Psoas muscle (tissue), 8 donors: ENCODE measurements at places on chromosomes 2 and 18. TPM values are rescaled to one million over a fixed set of nuclear protein-coding genes. Genes with fewer than 3 reads are reported as not detected.

GRCh38 chr2:3712424-3712823 is 9.0 kb downstream of the DCDC2C start:
- H3K36me3 ChIP-seq = no peaks in the 10 kb centered on the region
- no peak overlapping the region for H3K4me3 ChIP-seq
- no peaks in the 10 kb centered on the region for H3K27me3 ChIP-seq
- DNase-seq = no peak
- no peak overlapping the region for H3K27ac ChIP-seq

DNA sequence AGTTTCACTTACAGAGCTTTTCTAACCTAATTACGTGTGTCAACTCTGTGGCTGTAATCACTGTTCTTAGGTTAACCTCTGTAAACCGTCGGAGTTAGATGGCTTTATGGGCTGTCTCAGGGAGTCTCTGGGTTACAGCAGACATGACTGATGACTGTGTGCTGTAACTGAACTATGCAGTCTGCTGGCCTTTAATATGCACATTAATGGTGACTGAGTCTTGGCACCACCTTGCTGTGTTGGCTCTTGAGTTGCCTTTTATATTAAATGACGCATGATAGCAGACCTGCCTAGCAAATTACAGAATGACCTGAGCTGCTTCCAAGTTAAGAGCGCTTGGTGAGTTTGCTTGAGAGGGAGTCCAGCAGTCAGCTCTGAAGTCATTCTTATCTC is 90.1 kb downstream of the ACKR3 start:
- no peak overlapping the region for H3K27ac ChIP-seq
- no peak for DNase-seq
- H3K4me1 ChIP-seq = peaks cover 5% of the 10 kb centered on the region

DNA sequence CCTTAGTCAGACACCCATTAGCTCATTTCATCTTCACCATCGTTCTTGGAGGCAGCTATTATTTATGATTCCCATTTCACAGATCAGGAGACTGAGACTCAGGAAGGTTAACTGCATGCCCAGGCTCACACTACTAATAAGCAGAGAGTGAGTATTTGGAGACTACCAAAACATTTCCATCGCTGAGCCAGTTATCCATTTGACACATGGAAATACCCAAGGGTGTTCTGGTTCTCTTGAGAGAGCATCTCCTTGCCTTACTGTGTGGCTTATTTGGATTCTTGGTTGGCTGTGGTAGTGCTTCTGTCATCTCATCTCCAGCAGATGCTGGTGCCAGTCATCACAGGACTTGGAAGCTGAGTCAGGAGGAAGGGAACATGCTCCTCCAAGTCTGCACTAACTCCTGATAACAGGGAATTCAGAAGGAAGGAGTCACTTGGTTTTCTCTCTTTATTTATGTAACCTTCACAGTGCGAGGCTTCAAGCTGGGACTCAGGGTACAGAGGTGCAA is 55.2 kb downstream of the RASGRP3 start:
- H3K4me1 ChIP-seq = peaks cover 36% of the 10 kb centered on the region
- peak overlapping the region; percentile 79 for H3K27ac ChIP-seq
- no peaks in the 10 kb centered on the region for H3K27me3 ChIP-seq

DNA sequence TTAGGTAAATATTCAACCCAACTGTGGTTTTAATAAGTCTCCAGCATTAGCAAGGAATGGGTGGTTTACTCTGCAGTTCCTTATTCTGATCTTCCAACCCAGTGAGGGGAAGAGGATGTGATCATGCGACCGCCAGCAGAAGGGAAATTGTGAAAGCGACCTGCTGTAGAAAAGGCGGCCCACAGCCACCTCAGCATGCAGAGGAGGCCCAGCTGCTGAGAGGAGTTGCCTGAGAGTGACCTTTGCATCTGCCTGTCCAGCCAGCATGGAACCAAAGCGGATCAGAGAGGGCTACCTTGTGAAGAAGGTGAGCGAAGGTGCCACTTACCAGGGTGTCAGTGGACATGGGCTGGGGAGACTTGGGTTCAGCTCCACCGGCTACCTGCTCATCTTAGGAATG is at the start of gene PLEK:
PLEK (plus strand) TSS at position 196 of the 400 bp plus-strand sequence; CDS start at position 266, 70 bp downstream.
- no peaks in the 10 kb centered on the region for H3K4me1 ChIP-seq
- H3K27ac ChIP-seq = no peak within 1 kb of the TSS
- peak; percentile 30 for DNase-seq
- H3K36me3 ChIP-seq = no peaks in the 10 kb centered on the region

GRCh38 chr2:85273738-85274731 is 53.8 kb downstream of the TGOLN2 start:
- H3K27ac ChIP-seq = no peak overlapping the region
- peak; percentile 42 for DNase-seq
- H3K4me1 ChIP-seq = peaks cover 14% of the 10 kb centered on the region
- no peaks in the 10 kb centered on the region for H3K27me3 ChIP-seq
- H3K4me3 ChIP-seq = no peak overlapping the region

DNA sequence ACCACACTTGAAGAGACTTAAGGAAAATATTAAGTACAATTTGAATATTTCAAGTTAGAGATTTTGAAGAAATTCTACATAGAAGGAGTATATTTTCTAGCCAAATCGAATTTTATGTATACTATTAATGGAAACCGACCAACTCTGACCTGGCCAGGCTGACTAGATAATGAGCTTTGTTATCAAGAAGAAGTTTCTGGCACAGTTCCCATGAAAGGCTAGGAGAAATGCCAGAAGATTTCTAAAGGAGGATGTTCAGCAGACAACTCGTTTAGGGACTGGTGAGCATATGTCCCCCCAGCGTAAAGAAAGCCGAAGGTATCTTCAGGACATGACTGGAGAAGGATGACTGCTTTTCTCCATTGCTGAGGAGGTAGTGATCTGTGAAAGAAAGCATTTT is 127.3 kb downstream of the DIS3L2 start:
- no peak overlapping the region for H3K27ac ChIP-seq
- DNase-seq = no peak
- H3K27me3 ChIP-seq = no peaks in the 10 kb centered on the region
- no peak overlapping the region for H3K4me3 ChIP-seq

GRCh38 chr2:144445196-144445595 is 74.7 kb downstream of the ZEB2 start:
- H3K4me3 ChIP-seq = no peak overlapping the region
- H3K36me3 ChIP-seq = no peaks in the 10 kb centered on the region
- no peak for DNase-seq
- peaks cover 50% of the 10 kb centered on the region for H3K4me1 ChIP-seq
- H3K27ac ChIP-seq = no peak overlapping the region

DNA sequence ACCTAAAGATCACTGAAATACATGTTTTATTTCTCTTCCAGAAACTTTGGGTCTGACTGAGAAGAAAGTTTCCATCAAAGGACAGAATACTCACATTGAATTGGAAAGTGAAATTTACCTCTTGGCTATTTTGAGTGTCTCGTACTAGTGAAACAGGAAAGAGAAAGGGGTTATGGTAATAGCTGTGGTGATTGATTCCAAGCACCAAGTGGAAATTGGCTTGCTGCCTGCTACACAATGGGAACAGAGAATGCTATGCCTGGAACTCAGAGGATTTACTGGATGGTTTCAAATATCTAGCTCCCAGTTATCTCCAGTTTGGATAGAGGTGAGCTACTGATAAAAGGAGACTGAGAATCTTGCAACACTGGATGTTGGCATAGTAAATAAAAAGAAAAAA is 492.8 kb upstream of the FSIP2 start:
- no peak overlapping the region for H3K27ac ChIP-seq
- H3K27me3 ChIP-seq = no peaks in the 10 kb centered on the region

- peak; percentile 58 for DNase-seq
- peaks cover 26% of the 10 kb centered on the region for H3K4me1 ChIP-seq
- H3K27ac ChIP-seq = no peak overlapping the region
- no peak overlapping the region for H3K4me3 ChIP-seq
- H3K36me3 ChIP-seq = no peaks in the 10 kb centered on the region
These were observed 10.8 kb upstream of the SNED1 start for GRCh38 chr2:240987588-240987987.

DNA sequence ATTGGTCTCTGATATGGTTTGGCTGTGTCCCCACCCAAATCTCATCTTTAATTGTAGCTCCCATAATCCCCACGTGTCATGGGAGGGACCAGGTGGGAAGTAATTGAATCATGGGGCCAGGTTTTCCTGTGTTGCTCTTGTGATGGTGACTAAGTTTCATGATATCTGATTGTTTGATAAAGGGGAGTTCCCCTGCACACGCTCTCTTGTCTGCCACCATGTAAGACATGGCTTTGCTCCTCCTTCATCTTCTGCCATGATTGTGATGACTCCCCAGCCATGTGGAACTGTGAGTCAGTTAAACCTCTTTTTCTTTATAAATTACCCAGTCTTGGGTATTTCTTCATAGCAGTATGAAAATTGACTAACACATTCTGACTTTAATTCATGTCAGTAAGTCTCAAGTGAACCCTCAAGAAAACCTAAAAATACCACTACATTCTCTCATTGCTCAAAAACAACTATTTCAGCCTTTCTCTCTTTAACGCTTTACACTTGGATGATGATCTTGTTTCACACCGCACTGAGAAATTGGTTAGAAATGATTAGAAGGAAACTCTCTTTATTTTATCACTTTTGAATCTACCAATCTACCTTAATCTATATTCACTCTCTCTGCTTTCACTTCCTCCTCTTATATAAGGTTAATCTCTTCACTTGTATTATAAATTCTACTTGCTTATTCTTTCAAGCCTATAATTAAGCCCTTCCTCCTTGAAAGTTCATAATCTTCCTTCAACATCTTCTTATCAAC is 110.1 kb downstream of the GALR1 start:
- H3K27ac ChIP-seq = no peak overlapping the region
- peaks cover 2% of the 10 kb centered on the region for H3K27me3 ChIP-seq
- no peak for DNase-seq
- no peaks in the 10 kb centered on the region for H3K36me3 ChIP-seq
- H3K4me1 ChIP-seq = no peaks in the 10 kb centered on the region

DNA sequence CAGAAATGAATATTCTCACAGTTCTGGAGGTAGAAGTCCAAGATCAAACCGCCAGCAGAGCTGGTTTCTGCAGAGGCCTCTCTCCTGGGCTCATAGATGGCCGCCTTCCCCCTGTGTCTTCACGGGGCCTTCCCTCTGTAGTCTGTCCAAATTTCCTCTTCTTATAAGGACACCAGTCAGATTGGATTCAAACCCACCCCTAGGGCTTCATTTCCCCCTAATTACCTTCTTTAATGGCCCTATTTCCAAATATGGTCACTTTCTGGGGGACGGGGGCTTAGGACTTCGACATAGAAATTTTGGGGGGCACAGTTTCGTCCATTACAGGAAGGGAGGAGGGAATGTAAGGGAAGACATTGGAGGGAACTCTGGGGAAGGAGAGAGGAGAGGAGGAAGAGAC is 132.6 kb downstream of the DDX1 start:
- DNase-seq = no peak
- H3K4me1 ChIP-seq = no peaks in the 10 kb centered on the region
- H3K27ac ChIP-seq = no peak overlapping the region

- H3K27me3 ChIP-seq = peaks cover 14% of the 10 kb centered on the region
- H3K36me3 ChIP-seq = no peaks in the 10 kb centered on the region
- no peak overlapping the region for H3K27ac ChIP-seq
- no peak overlapping the region for H3K4me3 ChIP-seq
- H3K4me1 ChIP-seq = peaks cover 14% of the 10 kb centered on the region
These were observed 2.8 kb upstream of the BOK start for GRCh38 chr2:241555711-241556110.

DNA sequence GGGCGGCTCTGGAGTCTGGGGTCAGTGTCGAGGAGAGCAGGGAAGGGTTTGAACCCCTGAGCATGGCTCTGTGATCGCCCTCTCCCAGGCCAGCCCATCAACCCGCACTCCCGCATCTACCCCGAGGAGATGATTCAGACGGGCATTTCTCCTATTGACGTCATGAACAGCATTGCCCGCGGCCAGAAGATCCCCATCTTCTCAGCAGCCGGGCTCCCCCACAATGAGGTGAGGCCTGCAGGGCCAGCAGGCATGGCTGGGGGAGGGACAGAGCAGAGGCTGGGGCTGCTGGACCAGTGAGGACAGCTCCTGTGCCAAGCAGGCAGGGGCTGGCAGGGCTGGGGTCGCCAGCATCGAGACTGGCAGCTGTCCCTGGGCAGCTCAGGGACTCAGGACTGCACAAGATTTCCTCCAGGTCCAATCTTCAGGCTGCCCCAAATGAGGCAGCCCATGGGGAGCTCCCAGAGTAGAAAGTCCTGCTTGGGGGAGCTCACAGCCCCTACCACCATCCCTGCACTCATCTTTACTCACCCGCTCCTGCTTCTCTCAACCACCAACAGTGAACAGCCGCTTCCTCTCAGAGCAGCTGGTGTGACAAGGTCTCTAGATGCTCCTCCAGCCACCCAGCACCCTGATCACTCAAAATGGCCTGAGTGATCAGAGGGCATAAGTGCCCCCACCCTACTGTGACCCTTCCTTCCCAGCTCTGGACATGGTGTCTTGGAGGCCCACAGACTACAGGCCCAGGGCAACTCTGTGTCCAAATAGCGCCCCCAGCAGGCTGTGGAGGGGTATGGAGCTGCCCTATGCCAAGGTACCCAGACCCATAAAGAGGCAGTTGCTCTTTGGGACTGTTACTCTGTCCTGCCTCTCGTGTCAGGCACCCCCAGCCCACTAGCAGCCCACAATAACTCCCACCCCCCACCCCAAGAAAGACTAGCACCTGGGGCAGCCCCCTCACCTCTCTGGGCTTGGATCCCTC is 18.3 kb upstream of the ANKRD53 start:
- H3K36me3 ChIP-seq = no peaks in the 10 kb centered on the region
- H3K4me1 ChIP-seq = no peaks in the 10 kb centered on the region
- no peak for DNase-seq
- H3K27ac ChIP-seq = no peak overlapping the region

DNA sequence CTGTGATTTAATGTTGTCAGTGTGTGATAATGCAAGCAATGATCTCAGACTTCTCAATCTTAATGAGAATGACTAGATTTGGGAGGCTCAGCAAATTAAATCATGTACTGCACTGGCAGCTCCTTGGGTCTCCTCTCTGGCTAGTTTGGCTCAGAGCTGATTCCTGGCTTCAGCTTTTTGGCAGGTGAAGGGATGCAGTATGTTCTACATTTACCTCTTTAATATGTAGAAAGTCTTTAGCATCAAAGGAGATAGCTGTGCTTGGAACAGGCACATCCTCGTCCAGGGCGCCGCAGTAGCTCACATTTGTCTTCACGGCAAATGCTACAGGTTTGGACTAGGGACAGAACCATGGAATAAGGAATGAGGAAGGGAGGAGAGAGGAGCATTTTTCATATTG is 52.4 kb upstream of the ARL5A start:
- H3K4me3 ChIP-seq = no peak overlapping the region
- no peaks in the 10 kb centered on the region for H3K27me3 ChIP-seq
- no peak overlapping the region for H3K27ac ChIP-seq

GRCh38 chr2:175275539-175275938 is 94.0 kb upstream of the ATP5MC3 start:
- H3K27ac ChIP-seq = no peak overlapping the region
- H3K4me3 ChIP-seq = no peak overlapping the region
- no peaks in the 10 kb centered on the region for H3K27me3 ChIP-seq
- H3K4me1 ChIP-seq = no peaks in the 10 kb centered on the region
- no peak for DNase-seq

Gene CDH7
- not detected for total RNA-seq

Gene UPP2
- total RNA-seq = not detected

Gene COX7A2L
- total RNA-seq = 85.0 TPM

Gene SOX11
- 0.02 TPM for total RNA-seq

Gene C2orf80
- total RNA-seq = not detected

Gene ST6GAL2
- not detected for total RNA-seq

Gene MYO3B
- total RNA-seq = not detected
